Keratinocyte (primary cell): ENCODE measurements at places on chromosomes 2 and 18.
A peak's percentile ranks its signal among the peaks of the same experiment; 100 is the strongest.

DNA sequence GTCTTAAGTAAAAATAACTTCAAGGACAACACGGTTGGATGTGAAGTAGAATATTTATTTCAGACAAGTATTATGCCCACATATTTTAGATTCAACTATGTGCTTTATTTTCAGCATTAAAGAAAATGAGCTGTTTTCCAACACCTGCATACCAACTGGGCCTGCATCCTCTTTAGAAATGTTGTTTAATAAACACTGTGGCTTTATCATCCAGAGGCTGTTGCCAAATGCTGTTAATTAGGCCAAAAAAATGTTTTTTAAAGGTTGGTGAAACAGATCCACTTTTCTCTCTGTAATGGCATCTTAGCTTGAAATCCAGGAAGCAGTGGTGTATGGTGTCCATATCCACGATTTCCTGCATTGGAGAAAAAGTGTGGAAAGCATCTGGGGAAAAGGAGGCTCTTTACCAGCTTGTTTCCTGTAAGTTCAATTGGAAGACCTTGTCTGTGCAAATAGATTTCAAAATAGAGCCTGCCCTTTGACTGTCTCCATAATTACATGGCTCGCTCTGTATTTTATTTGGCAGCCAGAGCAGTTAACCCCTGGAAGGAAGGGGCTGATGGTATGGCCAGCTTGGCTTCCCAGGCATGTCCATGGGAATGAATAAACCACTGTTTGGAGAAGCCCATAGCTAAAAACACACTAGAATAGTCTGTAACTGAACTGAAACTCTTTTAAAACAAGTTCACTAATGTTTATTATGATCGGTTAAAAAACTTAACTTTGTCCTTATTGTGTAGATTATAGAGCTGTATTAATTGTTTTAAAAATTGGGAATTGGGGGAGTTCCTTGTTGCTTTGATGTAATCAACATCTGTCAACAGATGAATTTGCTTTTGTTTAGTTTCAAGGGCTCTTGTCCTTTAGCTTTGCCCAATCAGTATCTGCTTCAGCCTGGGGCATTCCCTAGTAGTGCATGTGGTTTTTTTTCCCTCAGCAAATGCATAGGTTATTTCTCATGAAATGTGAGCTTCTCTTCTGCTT is 33.0 kb upstream of the DLX1 start:
- H3K27me3 ChIP-seq = no peaks in the 10 kb centered on the region
- DNase-seq = no peak
- no peaks in the 10 kb centered on the region for H3K4me1 ChIP-seq
- H3K27ac ChIP-seq = no peak overlapping the region

DNA sequence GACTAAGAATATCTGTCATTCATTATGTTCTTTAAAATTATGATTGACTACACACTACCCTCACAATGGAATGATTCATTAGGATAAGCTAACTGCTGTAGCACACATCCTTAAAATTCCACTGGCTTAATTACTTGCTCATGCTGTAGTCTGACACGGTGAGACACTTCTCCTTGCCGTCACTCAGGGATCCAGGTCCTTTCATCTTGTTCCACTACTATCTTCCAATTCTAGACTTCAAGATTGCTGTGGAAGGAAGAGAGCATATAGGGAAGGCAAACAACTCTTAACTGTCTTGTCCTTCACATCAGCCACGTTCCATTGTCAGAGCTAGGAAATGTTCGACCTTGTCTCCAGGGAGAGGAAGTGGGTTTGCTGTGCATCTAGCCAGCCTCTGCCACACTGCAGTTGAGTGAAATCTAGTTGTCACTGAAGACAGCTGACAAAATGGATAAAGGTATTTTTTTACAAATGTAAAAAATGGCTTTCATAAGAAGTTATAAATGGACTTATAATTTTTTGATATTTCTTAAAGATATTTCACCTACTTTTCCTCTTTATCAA is 30.1 kb downstream of the GREB1L start:
- no peak for DNase-seq
- no peaks in the 10 kb centered on the region for H3K36me3 ChIP-seq
- H3K27me3 ChIP-seq = no peaks in the 10 kb centered on the region
- H3K27ac ChIP-seq = no peak overlapping the region
- H3K4me1 ChIP-seq = no peaks in the 10 kb centered on the region

GRCh38 chr18:36658611-36659010 is 170.2 kb downstream of the TPGS2 start:
- H3K36me3 ChIP-seq = no peaks in the 10 kb centered on the region
- DNase-seq = no peak
- H3K4me1 ChIP-seq = peaks cover 19% of the 10 kb centered on the region
- peak overlapping the region; percentile 18 for H3K27ac ChIP-seq
- no peak overlapping the region for H3K4me3 ChIP-seq

GRCh38 chr2:3440477-3440876 is 61.0 kb downstream of the TRAPPC12 start:
- H3K27ac ChIP-seq = no peak overlapping the region
- H3K36me3 ChIP-seq = peaks cover 7% of the 10 kb centered on the region
- no peak for DNase-seq
- H3K27me3 ChIP-seq = no peaks in the 10 kb centered on the region
- H3K4me1 ChIP-seq = no peaks in the 10 kb centered on the region

GRCh38 chr2:25736899-25737515 is 63.6 kb upstream of the DTNB start:
- no peak for DNase-seq
- H3K27me3 ChIP-seq = no peaks in the 10 kb centered on the region
- no peaks in the 10 kb centered on the region for H3K4me1 ChIP-seq
- H3K27ac ChIP-seq = no peak overlapping the region
- H3K36me3 ChIP-seq = peaks cover 2% of the 10 kb centered on the region

DNA sequence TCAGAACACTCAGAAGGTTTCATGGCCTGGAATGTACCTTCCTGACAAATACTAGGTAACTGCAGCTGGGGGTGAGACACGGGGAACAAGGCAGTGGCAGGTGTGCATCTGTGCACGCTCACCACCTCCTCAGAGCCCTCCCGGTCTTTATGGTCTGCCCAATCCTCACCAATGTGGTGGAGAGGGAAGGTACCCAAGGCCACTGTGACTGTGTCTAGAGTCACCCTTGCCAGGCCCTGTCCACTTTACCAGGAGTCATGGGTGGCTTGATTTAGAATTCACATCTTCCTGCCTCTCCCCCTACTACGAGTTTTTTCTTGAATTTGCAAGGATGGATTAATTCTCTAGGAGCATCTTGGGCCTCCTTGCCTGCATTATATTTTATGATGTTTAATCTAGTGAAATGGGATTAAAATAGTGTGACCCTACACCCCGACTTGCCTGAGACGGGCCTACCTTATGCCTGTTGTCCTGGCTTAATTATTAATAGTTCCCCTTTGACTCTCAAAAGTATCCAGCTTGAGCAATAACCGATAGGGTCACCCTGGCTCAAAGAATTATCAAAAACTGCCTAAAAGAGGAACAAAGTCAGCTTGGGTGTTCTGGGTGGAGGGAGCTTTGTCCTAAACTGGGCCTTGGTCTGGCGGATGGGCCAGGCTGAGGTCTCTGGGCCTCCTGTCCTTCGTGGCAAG is 56.5 kb downstream of the ACAA2 start:
- no peaks in the 10 kb centered on the region for H3K27me3 ChIP-seq
- H3K36me3 ChIP-seq = no peaks in the 10 kb centered on the region
- H3K27ac ChIP-seq = no peak overlapping the region

- no peak overlapping the region for H3K4me3 ChIP-seq
- no peaks in the 10 kb centered on the region for H3K36me3 ChIP-seq
- no peaks in the 10 kb centered on the region for H3K4me1 ChIP-seq
- peaks cover 77% of the 10 kb centered on the region for H3K27me3 ChIP-seq
- DNase-seq = no peak
Measured at GRCh38 chr2:240822280-240822847, 2.3 kb upstream of the KIF1A start.

DNA sequence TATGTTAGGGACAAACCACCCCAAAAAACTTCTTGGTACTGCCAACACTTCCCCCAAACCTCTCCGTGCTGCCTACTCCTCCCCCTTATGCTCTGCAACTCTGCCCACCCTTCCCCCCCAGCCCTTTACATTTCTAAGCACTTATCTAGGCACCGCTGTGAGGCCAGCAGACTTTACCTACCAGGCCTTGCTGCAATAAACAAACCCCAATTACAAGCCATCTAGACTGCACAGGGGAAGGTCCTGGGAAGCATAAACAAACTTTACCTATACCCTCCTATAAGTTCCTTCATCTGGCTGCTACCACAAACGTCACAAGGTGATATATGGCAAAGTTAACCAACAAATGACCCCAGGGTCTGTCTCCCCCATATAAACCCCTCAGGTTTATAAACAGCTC is 259.4 kb upstream of the GULP1 start:
- no peak overlapping the region for H3K27ac ChIP-seq
- no peaks in the 10 kb centered on the region for H3K27me3 ChIP-seq
- H3K4me3 ChIP-seq = no peak overlapping the region
- no peaks in the 10 kb centered on the region for H3K4me1 ChIP-seq

- no peaks in the 10 kb centered on the region for H3K36me3 ChIP-seq
- no peak overlapping the region for H3K4me3 ChIP-seq
- no peak for DNase-seq
- H3K27me3 ChIP-seq = peaks cover under 1% of the 10 kb centered on the region
Measured at GRCh38 chr18:57534511-57534909, 52.0 kb downstream of the FECH start.

DNA sequence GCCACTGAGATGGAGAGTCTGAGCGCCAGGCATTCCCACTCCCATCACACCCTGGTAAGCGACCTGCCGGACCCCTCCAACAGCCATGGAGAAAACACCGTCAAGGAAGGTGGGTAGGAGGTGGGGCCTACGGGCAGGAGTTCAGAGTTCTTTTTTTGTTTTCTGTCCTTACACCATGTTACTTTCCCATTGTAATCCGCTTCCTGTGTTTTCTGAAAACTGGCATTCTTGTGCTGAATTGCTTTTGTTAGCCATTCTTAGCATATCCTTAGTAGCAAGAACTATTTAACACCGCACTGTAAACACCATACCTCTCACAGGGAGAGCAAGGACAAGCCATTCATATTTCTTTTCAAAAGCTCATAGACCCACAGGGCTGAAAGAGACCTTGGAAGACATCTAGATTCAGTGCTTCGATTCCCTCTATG is 46.2 kb downstream of the UNC80 start:
- no peaks in the 10 kb centered on the region for H3K27me3 ChIP-seq
- H3K4me3 ChIP-seq = no peak overlapping the region
- no peaks in the 10 kb centered on the region for H3K4me1 ChIP-seq
- no peaks in the 10 kb centered on the region for H3K36me3 ChIP-seq
- no peak overlapping the region for H3K27ac ChIP-seq

DNA sequence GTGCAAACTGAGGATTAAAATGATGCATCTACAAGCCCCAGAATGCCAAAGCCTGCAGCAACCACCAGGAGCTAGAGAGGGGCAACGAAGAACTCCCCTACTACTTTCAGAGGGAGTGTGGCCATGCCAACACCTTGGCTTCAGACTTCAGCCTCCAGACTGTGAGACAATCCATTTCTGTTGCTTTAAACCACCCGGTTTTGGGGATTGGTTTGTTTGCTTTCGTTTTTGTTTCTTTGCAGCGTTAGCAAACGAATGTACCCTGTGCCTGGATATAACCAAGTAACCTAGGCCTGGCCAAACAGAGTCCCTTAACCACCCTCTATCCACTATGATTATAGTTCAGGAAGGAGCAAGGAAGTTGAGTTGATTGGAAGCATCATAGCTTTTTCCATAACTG is 171.2 kb upstream of the NCK2 start:
- H3K36me3 ChIP-seq = no peaks in the 10 kb centered on the region
- DNase-seq = no peak
- H3K27ac ChIP-seq = no peak overlapping the region
- H3K4me1 ChIP-seq = peaks cover 5% of the 10 kb centered on the region

GRCh38 chr2:3470166-3470651 is 49.1 kb downstream of the ADI1 start:
- no peak for DNase-seq
- no peaks in the 10 kb centered on the region for H3K27me3 ChIP-seq
- peaks cover 8% of the 10 kb centered on the region for H3K36me3 ChIP-seq
- no peak overlapping the region for H3K4me3 ChIP-seq
- no peak overlapping the region for H3K27ac ChIP-seq
- peaks cover 13% of the 10 kb centered on the region for H3K4me1 ChIP-seq

DNA sequence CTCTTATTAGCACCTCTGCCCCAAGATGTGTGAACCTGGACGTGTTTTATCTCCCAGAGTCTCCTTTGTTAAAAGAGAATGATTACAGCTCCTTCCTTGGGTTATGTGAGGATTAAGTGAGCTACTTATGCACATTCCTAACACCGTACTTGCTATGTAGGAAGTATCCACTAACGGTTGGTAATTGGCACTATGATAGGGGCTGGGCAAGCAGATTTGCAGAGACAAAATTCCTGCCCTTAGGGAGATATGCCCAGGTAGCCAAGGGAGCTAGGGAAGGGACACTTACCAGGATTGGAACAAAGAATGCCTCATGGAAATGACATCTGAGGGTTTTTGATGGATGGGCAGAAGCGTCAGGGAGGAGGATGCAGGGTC is 11.5 kb upstream of the ALPK2 start:
- no peaks in the 10 kb centered on the region for H3K36me3 ChIP-seq
- H3K27ac ChIP-seq = peak overlapping the region; percentile 74
- DNase-seq = no peak
- no peaks in the 10 kb centered on the region for H3K27me3 ChIP-seq
- H3K4me3 ChIP-seq = peak overlapping the region; percentile 9

GRCh38 chr2:174602745-174603144 is 5.1 kb upstream of the WIPF1 start:
- no peak overlapping the region for H3K27ac ChIP-seq
- no peak overlapping the region for H3K4me3 ChIP-seq
- H3K27me3 ChIP-seq = no peaks in the 10 kb centered on the region
- no peak for DNase-seq
- H3K4me1 ChIP-seq = no peaks in the 10 kb centered on the region

DNA sequence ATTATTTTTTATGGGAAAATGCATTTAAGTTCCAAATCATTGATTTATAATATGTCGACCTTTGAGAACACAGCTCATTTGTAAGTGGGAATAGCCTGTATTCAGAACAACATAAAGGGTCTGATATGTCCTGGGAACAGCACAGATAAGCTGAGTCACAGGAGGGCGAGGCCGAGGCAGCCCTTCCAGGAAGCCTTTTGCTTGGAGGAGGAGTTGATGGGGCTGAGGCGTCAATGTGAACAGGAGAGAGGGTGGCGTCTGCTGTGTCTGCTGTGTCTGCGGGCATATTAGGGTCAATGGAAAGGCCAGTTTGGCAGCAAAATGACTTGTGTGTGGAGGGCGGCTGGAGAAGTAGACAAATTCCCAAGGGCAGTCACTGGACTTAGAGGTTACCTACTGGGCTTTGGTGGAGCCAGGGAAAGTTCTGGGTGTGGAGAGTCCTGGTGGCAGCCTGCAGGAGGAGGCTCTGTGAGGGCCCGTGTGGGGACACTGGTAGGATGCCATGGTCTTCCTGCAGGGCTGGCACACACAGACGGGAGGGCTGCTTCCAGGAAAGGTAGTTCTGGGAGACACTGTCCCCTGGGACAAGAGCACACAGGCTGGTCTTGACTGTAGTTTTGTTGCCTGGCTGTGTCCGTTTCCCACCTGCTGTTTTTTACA is 128.1 kb downstream of the GLI2 start:
- no peak overlapping the region for H3K4me3 ChIP-seq
- H3K4me1 ChIP-seq = peaks cover 13% of the 10 kb centered on the region
- H3K36me3 ChIP-seq = no peaks in the 10 kb centered on the region
- H3K27me3 ChIP-seq = peaks cover 26% of the 10 kb centered on the region
- no peak overlapping the region for H3K27ac ChIP-seq
- DNase-seq = no peak

GRCh38 chr2:96546321-96546720 is 9.8 kb downstream of the ARID5A start:
- no peaks in the 10 kb centered on the region for H3K4me1 ChIP-seq
- no peak for DNase-seq
- no peaks in the 10 kb centered on the region for H3K36me3 ChIP-seq
- no peak overlapping the region for H3K27ac ChIP-seq
- no peaks in the 10 kb centered on the region for H3K27me3 ChIP-seq
- H3K4me3 ChIP-seq = no peak overlapping the region

- H3K36me3 ChIP-seq = no peaks in the 10 kb centered on the region
- H3K4me1 ChIP-seq = no peaks in the 10 kb centered on the region
- no peak overlapping the region for H3K4me3 ChIP-seq
- no peak for DNase-seq
- no peaks in the 10 kb centered on the region for H3K27me3 ChIP-seq
Measured at GRCh38 chr2:146363731-146364130, 1481.1 kb upstream of the ACVR2A start.
